Stimulated activated CD4-positive, alpha-beta T cell treated with anti-CD3 and anti-CD28 coated beads, Interleukin-1b, Interleukin-23, amount 100 ng/mL, for 24 hours (primary cell): ENCODE measurements at places on chromosomes 6 and 20.

DNA sequence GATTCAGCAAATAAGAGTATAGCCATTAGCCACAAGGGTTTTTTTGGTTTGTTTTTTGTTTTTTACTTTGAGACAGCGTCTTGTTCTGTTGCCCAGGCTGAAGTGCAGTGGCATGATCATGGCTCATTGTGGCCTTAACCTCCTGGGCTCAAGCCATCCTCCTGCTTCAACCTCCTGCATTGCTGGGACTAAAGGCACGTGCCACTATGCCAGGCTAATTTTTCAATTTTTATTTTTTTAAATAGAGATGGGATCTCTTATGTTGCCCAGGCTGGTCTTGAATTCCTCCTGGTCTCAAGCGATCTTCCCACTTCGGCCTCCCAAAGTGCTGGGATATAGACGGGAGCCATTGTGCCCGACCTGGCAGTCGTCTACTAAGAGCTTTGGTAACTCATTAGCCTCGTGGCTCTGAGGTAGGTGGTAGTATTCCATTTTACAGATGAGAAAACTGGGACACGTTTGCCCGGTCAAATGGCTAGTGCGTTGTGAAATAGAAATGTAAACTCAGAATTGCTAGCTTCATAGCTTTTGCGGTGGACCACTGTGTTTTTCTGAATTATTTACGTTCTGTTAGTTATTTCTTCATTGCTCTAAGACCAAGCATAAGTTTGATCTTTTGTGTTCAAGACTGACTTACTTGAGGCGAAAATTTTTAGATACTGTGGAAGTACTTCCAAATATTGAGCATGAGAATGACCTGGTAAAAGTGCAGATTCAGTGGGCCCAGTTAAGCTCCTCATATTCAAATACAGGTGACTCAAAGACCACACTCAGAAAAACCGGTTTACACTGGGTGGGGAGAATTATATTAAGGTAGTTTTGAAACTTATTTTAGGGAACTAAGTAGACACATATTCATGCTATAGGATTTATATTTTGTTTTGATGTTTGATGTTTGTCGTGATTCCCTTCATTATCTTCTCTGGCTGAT, 2.1 kb downstream of the PANK2 start:
- no peak for DNase-seq

- no peak for DNase-seq
Measured at GRCh38 chr6:135149376-135149775, 31.7 kb upstream of the MYB start.

DNA sequence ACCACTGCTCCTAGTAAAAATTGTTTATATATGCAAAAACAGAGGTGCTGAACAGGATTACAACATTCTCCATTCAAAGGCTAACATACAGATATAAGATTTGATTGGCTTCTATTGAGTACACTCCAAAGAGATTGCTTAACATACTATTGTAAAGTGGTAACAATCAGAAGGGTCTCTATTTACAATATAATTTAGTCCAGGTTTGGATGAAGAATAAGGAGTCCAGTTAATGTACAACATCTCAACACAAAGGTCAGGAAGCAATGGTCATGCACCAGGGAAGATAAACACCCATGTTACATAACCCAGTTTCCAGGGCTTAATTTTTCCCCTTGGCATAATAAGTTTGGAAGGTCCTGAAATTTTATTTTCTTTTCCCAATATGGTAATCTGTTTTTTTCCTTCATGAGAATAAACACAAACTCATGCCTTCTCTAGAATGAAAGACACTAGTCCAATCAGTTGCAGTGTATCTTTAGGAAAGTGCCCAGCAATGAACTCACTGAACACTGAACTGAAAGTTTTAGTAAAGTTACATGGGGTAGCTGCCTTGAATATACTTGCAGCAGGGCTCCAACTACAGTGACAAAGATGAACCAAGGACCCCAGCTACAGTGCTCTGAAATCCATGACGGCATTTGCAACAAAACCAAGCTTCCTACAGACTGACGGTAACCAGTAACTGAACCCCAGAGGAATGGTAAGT, 255.3 kb upstream of the GJE1 start:
- no peak for DNase-seq

- DNase-seq, result no peak
Measured at GRCh38 chr20:38748861-38749149, 545 bp downstream of the ACTR5 start.

DNA sequence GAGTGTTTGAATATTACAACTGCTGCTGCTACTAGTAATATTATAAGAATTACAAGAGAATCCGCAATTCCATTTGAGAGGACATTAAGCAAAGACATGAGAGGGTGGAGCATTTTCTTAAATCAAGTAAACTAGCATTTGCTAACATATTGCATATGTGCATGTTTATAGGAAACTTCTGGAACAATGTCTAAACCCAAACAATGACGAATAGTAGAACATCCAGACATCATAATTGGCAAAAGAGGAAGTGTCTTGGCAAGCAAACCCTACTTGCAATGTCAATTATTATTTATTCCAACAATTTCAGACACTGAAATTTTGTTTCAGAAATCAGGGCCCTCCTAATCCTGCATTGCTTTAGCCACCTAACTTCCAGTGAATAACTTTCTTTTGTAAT, 1155.3 kb upstream of the GJE1 start:
- DNase-seq, result no peak

DNA sequence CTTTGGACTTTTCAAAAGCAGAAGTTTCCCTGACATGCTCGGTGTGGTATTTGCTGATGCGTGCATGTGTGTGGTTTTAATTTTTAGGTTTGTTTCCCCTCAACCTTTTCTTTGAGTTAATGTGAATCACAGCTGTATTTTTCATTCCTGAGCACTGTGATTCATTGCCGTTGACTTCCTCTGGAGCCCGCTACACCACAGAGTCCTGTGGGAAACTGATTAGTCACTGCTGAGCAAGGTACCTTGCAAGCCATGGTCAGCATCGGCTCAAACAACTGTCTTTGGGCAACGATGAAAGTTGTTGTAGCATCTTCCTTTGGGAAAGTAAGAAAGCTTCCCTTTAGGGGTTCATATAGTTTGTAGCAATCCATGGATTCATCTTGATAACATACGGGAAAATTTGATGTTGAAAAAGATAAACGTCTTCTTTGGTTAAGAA, 57.5 kb downstream of the RIN2 start:
- no peak for DNase-seq

DNA sequence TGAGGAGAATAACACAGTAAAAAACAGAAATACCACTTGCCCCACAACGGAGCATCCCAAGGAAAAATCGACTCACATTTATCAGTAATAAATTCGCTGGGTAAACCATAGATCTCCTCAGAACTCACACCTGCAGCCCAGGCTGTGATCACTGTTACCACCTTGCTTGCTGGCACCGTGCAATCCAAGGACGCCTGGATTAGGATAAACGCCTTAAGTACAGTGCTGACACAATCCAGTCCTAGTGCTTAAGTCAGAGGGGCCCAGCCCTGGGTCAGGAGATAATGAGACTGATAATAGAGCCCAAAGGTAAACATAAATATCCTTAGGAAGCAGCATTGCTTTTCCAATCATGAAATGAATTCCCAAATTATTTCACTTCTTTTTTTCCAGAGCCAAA, 62.5 kb downstream of the EPB41L2 start:
- no peak for DNase-seq

- no peak for DNase-seq
Measured at GRCh38 chr6:77425671-77426070, 37.6 kb downstream of the HTR1B start.

DNA sequence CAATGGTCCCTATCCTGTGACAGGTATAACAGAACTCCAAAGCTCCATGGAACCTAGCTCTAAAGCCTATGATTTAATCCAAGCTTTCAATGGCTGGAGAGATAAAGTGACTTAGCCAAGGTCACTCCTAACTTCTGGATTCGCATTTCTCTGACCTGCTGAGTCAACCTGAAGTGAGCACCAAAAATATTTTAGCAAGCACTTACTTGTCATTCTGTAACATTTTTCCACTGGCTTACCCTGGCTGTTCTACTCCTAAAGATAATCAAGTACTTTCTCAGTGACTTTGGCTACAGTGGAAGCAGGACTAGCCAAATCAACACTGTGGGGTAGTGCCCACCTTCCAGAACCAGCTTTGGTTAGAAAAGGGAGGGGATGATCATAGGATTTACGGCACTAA, 188.3 kb downstream of the OGFRL1 start:
- DNase-seq, result no peak

DNA sequence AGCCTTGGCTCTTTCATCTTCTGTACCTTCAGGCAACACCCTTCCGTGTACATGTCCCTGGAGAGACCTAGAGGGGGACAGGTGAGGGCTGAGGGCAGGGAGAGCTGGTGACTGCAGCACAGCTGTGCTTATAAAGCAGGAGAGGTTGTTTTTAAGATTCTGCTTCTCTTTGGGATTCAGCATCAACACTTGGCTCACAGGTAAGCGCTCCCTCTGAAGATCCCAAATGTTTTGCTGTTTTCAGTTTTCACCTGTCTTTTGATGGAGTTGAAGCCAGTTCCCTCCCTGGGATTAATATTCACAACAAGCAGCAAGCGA, 19.4 kb upstream of the TRAF3IP2 start:
- no peak for DNase-seq

GRCh38 chr6:63592886-63593285, 20.6 kb downstream of the LOC128125822 start:
- DNase-seq, result no peak

DNA sequence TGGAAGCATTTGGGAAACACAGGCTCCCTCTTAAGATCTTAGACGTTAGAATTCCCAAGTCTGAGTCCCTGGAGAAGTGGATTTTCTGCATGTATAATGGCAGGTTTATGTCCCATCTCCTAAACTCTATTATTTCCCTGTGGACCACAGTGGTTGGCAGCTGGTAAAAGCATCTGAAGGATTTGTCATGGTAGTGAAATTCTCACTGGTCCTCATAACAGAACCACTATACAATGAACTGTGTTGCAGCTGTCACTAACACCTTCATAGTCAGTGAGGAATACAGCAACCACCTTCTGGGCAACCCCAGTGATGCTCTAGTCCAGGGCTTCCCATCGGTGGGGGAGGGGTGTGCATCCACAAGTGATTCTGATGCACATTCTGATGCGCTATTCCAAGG, 396.9 kb downstream of the ZFAND3 start:
- no peak for DNase-seq

- no peak for DNase-seq
Measured at GRCh38 chr6:96889146-96889545, 8.5 kb downstream of the NDUFAF4 start.

DNA sequence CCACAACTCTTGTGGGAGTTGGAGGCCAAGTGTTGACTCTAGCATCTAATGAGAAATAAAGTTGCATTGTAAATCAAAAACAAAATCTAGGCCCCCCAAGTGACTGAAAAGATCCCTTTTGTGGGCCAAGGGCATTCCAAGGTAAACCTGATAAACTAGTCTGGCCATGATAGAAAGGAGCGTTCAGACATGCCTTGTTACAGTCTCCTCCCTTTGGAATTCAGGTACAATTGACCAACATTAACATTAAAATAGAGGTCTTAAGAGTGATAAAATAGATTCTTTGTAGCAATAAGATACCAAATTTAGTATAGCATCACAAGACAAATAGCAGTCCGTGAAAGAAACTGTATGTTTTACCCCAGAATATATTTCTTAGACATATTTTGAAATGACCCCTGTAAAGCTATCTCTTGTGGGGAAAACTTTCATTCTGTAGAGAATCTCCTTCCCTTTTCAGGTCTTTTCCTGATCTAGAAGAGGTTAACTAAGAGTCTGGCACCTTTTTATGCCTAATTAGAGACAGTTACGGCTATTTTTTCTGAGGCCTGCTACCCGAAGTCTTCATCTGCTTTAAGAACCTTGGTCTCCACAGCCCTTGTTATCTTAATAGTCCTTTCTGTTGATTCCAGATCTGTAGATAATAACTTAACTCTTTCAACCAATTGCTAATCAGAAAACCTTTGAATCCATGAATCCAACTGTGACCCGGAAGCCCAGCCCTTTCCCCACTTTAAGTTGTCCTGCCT, 495.4 kb upstream of the MMS22L start:
- DNase-seq, result no peak

- peak; percentile 83 for DNase-seq
Measured at GRCh38 chr6:42547407-42548329, 16.2 kb upstream of the UBR2 start.

- no peak for DNase-seq
Measured at GRCh38 chr20:23643659-23644058, 5.9 kb upstream of the CST3 start.

GRCh38 chr20:62657956-62658355, 15.7 kb downstream of the SLCO4A1 start:
- no peak for DNase-seq
